T-helper 17 cell (primary cell): ENCODE measurements at places on chromosomes 7 and 10.

DNA sequence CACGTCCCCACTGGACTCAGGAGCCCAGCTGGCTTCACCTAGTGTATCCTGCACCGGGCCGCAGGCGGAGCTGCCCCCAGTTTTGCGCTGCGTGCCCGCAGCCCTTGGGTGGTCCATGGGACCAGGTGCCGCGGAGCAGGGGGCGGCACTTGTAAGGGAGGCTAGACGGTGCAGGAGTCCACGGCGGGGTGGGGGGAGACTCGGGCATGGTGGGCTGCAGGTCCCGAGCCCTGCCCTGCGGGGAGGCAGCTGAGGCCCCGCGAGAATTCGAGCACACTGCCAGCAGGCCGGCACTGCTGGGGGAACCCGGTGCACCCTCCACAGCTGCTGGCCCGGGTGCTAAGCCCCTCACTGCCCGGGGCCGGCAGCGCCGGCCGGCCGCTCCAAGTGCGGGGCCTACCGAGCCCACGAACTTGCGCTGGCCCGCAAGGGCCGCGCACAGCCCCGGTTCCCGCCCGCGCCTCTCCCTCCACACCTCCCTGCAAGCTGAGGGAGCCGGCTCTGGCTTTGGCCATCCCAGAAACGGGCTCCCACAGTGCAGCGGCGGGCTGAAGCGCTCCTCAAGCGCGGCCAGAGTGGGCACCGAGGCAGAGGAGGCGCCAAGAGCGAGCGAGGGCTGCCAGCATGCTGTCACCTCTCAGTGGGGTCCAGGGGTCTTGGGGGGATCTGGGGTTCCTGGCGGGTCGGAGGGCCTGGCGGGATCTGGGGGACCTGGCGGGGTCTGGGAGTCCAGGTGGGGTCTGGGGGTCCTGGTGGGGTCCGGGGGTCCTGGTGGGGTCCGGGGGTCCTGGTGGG lies 81.4 kb downstream of the VIPR2 start:
- no peak for DNase-seq

- DNase-seq: no peak
Observed at GRCh38 chr10:31804352-31804810, 124.2 kb downstream of the ARHGAP12 start.

- no peak for DNase-seq
Observed at GRCh38 chr10:70920519-70920918, 32.2 kb upstream of the PCBD1 start.

DNA sequence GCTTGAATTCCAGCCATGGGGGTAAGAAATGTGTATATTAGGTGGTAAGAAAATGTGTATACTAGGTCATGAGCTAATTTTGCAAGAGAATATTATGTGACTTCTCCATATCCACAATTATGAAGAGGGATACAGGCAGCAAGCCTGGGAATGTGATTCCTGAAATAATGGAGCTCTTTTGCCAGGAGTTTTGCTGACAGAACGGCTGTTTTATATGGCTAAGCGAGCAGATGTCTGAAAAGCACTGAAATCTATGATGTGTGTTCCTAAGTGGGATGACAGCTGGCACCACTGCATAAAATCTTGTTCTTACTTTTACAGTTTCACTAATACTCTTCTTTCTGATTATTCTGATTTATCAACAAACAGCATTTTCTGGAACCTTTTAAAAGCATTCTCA lies 386.0 kb upstream of the HPS1 start:
- no peak for DNase-seq

- no peak for DNase-seq
Observed at GRCh38 chr10:48659790-48660189, 24.9 kb upstream of the WDFY4 start.

DNA sequence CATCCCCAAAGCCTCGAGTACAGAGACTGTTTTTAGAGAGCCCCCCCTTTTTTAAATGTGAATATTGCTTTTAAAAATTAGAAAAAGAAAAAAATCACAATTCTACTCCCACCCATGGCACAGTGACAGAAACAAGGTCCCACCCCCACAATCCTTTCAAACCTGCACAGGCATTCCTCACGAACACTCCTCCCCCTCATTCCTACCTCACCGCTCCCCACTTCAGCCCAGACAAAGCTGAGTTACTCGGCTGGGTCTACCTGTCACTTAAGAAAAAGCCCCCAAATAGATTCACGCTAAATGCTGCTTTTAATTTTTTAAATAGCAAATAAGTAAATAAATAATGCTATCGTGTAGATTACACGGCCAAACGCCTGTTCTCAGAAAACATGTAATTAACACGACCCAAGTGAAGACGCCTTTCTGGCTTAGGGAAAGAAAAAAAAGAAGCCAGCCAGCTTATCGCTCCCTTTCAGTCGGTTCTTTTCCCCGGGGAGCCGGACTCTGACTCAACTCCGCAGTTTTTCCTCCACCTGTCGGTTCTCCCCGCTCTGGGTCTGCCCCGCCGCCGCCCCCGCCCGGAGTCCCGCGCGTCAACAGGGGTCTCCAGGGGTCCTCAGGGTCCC lies 739 bp downstream of the MPP7 start:
- no peak for DNase-seq

DNA sequence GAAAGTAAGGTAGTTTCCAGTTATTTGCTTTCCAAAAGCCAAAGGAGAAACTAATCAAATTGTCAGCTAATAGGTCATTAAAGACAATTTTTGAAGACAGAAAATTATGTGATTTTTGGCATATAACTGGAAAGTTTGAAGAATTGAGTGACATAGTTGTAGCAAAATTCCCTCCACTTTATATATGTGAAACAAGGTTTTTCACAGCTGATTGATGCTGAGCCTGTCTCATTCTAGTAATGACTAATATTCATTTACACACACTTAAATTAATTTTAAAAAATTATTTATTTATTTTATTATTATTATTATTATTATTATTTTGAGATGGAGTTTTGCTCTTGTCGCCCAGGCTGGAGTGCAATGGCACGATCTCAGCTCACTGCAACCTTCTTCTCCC lies 16.3 kb upstream of the SIRT1 start:
- no peak for DNase-seq

GRCh38 chr10:118689070-118689858 lies 65.5 kb downstream of the CACUL1 start:
- DNase-seq: no peak

GRCh38 chr7:159142199-159142598 lies 2.5 kb downstream of the VIPR2 start:
- no peak for DNase-seq

GRCh38 chr7:102864958-102865357 lies 47.8 kb upstream of the LRRC17 start:
- DNase-seq: no peak

DNA sequence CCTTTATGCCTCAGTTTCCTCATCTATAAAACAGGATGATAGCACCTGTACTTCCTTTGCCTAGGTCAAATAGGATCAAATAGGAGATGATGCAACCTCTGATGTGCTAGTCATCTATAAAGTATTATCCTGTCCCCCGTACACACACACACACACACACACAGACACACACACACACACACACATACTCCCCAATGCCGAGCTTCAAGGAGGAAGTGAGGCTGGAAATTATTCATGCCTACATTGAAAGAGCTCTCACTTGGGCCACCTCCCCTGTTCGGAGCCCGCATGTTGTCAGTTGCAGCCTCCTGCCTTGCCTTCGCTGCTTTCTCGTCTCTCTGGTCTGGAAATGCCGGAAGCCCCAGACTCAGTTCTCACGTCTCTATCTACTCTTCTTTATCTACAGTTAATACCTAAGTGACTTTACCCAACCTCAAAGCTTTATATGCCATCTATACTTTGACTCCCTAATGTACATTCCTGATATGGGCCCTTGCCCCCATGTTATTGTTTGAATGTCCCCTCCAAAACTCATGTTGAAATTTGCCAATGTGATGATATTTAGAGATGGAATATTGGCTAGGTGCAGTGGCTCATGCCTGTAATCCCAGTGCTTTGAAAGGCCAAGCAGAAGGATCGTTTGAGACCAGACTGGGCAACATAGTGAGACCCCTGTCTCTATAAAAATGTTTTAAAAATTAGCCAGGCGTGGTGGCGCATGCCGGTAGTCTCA lies 6.9 kb upstream of the UBE2H start:
- no peak for DNase-seq

DNA sequence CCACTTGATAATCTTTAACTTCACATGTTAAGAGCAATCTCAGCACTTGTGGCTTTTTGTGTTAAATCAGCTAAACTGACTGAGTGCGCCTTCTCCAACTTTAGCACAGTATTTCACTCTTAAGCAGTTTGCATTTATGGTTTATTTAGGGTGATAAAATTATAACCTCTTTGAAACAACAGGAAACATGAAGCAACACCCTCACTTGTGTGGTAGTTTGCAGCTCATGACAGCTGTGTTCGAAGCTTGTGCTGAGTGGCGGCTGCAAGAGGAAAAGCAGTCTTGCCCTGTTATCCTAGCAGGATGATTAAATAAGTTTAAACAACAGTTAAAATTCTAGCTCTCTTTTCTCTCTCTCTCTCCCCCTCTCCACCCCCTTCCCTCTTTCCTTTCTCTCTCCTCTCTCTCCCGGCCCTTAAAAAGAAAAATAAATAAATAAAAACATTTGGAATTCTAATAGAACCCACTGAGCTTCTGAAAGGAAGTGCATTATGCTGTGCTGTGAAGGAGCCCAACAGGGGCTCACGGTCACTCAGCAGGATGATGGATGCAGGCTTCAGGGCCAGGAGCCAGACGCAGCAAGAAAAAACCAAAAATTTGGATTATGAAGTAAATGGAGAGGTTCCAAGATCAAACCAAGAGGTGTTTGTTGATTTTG lies 25.2 kb downstream of the OGDH start:
- peak; percentile 35 for DNase-seq

- DNase-seq: no peak
Observed at GRCh38 chr10:124106241-124106879, 13.0 kb upstream of the CHST15 start.

DNA sequence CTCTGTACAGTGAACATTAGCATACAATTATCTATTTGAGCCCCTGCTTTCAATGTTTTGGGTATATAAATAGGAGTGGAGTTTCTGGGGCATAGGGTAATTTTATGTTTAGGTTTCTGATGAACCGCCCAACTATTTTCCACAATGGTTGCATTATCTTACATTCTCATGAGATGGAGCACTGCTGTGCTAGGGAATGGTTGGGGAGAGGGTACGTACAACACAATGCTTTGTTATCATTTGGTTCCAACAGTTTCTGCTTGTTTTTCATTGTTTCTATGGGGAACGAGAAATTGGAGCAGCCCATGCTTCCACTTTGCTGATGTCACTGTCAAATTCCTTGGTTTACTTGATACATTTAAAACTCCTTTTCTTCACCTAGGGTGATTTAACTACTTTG lies 1115.3 kb downstream of the REEP3 start:
- DNase-seq: no peak

GRCh38 chr10:132270721-132271457 lies 36.9 kb downstream of the STK32C start:
- no peak for DNase-seq

- DNase-seq: no peak
Observed at GRCh38 chr10:89959433-89960110, 258.2 kb downstream of the KIF20B start.

DNA sequence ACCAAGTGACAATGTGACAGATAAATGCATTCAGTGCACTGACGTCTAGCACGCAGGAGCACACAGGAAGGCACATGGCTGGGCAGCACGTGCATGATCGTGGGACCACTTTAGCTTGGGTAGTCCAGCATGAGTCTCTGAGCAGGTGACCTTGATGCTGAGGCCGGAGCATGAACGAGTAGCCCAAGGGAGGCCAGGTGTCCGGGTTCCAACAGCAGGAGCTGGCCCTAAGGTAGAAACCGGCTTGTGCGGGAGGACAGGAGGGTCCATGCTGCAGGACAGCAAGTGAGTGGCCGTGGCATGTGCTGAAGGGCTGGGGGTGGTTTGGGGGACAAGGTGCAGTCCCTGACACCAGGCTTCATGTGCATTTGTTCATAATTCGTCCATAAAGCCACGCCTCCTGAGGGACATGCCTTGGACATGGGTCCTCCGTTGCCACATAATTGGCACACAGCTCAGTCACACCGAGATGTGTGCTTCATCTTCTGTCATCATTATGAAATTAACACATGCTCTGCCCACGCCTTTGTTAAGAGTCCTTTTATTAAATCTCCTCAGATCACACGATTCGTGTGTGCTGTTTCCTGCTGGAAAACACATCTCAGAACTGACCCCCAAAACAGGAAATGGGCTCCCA lies 3.1 kb upstream of the STK32C start:
- DNase-seq: no peak

DNA sequence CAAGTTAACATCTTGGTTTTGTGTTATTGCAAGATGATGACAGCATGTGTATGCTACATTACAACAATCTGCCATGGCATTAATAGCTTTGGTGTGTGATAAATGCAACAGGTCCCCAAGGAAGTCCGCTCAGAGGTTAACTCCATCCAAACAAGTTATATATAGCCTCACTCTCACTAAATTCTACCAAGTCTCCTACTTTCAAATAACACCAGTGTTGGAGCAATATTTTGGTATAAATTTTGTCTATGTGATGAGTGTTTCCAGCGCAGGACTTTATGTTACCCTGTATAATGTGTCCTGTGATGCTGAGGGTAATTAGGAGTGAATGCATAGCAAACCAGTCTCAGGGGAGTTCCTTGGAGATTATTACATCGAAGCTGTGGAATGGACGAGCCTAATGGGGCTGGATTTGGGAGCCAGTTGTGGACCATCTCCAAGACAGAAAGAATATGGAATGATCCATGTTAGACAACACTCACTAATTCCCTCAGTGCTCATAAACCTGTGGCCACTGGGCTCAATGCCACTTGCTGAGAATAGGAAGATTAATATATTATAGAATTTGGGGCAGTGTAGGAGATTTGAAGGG lies 127.6 kb upstream of the CXCL12 start:
- no peak for DNase-seq

- DNase-seq: no peak
Observed at GRCh38 chr10:119896937-119897770, 4.6 kb downstream of the SEC23IP start.

GRCh38 chr7:130491841-130492522 lies at the start of gene MEST:
MEST (plus strand) TSS chr7:130492085; CDS start chr7:130492314, 229 bp downstream.
- DNase-seq: no peak

- no peak for DNase-seq
Observed at GRCh38 chr10:79282388-79282787, 64.9 kb upstream of the PPIF start.

DNA sequence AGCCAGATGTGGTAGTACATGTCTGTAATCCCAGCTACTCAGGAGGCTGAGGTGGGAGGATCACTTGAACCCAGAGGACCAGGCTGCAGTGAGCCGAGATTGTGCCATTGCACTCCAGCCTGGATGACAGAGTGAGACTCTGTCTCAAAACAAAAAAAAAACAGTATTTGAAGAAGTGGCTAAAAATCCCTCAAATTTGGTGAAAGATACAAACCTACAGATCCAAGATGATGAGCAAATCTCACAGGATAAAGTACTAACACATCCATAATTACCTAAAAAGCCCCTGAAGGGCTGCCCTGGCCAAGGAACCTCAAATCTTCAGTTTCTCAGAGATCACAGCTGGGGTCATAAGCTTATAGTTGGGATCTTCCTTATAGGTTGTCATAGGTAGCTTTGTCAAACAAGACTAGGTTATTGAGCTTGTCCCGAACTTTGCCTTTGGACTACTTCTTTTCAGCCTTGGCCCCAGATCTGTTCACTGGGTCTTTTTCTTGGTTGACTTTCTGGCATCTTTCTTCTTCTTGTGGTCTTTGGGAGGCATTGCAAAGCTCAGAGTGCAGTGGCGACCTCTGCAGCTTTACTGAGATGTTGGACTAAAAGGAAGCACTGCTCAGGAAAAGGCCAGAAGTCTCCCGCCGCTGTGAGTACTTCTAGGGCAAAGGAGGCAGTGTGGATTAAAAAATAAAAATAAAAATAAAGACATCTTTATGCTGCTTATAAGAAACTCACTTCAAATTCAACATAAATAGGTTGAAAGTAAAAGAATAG lies 28.6 kb upstream of the SAR1A start:
- DNase-seq: no peak
